CD4-positive, alpha-beta T cell treated with Interleukin-1 beta for 1 hour (primary cell): ENCODE measurements at places on chromosomes 3 and 15.

DNA sequence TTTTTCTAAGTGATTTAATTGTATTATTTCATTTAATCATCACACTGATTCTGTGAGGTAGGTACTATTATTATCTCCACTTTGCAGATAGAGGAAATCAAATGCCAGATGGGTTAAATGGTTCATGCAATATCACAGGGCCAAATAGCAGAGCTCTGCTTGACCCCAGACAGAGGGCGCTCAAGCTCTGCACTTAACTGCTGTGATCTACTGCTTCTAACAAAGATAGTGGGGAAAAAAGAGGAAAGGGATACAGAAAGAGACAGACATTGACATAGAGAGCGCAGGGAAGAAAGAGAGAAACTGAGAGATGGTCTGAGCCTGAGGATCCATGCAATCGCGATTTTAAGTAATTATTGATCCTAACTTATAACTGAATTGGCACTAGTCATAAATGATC, 279.1 kb upstream of the THRB start:
- DNase-seq, result no peak

DNA sequence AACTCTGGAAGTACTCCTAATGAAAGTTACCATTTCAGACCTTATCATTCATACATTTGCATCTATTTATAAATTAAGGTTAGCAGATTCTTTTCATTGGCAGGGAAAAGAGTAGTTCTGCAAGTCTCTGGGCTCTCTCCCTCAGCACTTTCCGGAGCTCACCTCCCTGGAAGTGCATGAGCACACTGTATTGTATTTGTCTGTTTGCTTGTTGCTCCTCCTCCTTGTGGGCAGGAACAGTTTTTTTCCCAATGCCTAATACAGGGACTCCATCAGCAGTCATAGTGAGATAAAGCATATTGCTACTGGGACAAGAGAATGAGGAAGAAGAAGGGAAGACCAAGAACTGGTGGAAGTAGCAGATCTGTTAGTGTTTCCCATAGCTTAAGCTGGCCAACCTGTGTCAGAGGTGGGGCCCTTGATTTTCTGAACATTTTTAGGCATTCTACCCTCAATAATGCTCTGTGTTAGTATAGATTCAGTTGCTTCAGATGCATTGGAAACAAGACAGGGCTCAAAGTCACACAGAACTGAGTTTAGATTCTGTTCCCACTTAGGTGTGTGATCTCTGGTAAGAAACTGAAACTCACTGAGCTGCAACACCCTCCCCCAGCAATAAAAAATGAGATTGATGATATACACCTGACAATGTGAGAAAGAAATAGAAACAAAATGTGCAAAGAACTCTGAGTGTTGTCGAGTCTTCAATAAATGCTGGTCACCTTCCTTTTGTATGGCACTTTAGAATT, 407.8 kb downstream of the TUSC7 start:
- DNase-seq, result no peak

GRCh38 chr15:95227235-95227634, 995.9 kb downstream of the MCTP2 start:
- DNase-seq, result no peak

DNA sequence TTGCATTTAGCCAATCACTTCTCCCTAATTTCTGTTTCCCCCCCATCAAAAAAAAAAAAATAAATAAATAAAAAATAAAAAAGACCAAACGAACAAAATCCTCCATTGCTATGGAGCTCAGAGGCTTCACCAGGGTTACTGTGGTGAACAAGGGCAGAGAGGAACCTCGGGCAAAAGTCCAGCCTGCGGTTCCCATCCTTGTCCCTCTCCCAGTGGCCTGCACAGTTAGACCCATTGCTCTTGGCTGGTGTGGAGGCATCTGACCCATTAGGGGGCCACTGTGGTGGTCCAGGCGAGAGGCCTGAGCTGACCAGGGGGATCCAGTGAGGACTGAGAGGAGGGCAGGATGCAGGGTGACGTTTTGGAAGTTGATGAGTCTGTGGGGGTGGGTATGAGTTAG, 18.8 kb downstream of the CORO2B start:
- DNase-seq, result no peak

DNA sequence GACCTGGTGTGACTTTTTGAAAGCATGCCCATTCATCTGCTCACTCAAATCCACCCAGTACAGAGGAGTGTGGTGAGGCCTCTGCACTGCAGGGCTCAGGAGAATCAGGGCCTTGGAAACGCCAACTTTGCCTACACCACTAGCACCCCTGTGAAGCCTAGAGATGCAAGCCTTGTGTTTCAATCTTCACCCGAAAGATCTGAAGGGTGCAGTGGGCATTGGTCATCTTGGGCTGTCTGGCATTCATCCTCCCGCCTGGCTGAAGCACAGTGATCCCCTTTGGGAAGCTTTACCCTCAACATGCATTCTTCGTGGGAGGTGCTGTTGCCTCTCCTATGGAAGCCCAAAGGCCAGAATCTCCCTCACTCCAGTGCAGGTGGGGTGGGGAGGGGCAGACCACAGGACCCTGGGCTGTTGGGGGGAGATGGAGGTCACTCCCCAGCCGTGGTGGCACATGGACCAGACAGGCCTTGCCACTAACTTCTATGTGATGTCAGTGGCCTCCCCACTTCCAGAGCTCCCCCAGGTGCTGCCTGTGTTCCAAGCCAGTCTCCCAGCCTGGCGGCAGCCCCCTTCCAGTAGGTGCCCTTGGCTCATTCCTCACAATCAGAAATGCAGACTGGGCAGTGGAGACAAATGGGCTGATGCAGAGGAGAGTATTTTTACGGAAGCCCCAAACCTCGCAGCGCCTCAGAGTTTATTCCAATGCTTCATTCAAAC, 92.5 kb downstream of the ADAMTS17 start:
- DNase-seq, result no peak

- DNase-seq, result no peak
These were observed 10.9 kb upstream of the MESP1 start for GRCh38 chr15:89761929-89762328.

DNA sequence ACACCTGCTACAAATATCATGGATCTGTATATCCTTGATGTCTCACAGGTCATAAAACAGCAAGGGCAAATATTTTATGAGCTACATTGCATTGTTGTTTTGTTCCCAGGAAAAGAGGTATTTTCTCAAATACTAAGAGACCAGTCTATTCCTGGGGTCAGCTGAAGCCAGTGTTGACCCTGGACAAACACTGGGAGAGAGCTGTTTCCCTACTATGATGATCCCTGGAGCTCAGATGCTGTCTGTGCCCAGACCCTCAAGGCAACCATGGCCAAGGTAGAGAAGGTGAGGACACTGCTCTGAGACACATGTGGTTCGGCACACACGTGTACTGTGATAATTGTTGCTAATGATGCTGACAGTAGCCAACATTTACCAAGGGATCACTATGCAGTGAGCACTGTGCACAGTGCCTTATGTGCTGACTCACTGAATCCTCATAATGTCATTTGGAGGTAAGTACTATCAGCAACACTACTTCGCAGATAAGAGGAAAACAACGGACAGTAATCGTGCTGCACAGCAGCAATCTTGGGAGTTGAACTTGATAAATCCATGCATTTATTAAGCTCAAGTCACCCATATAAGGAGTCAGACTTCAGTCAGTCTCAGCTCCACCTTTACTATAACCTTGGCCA, 943.6 kb downstream of the FHIT start:
- DNase-seq, result no peak

GRCh38 chr3:124283652-124284023, 291.7 kb upstream of the ROPN1 start:
- DNase-seq, result no peak

- DNase-seq, result no peak
These were observed 225.4 kb downstream of the MEIS2 start for GRCh38 chr15:36874930-36875329.

DNA sequence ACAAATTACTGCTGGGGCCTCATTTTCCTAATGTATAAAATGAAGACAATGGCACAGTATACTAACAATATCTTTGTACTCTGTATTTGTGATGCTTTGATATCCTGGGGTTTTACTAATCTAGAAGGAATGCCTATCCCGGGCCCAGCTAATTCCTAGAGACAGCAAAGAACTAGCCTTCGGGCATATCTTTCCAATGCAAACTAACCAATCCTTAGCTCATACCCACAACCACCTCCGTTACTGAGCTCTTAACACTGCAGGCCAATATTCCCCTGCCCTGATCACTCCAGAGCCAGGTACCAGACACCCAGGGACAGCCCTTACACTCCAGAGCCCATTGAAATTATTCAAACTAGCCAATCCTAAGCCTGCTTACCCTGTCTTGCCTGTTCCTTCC, 309.0 kb downstream of the ULK4 start:
- no peak for DNase-seq

DNA sequence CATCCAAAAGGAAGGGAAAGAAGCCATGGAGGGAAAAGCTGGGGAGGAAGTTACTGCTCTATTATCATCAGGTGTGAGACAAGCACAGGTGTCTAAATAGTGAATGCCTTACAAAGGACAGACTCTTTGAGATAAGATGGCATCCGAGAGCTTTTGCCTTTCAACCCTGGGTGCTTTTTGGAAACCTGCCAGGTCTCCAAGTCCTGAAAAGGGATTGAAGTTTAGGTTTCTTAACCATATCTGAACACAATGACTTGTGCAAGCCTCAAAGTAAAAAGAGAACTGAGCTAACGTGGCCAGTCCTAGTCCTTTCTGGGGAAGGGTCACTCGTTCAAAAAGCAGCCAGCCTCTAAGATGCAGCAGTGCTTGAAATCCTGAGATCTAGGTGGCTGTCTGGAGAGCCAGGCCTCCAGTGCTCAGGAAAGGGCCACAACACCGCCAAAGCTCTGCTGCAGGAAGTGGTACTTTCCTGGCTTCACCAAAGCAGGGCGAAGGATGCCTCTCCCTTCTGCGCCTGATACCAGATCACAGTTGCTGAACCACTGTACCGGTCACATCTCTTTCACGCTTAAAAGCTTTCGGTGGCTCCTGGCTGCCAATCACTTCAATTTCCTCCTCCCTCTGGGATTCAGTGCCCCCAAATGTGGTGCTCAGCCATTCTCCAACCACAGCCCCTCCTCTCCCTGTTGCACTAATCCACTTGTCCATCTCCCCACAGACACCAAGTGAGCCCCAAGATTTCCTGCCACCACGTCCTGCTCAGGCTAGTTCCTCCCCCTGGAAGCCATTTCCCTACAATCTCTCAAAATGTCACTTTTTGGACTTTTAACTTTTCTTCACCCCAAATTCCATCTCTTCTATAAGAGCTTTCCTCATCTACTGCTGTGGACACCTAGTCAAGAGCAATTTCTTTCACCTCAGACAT, 104.1 kb upstream of the LPP start:
- peak; percentile 40 for DNase-seq

- DNase-seq, result no peak
These were observed 57.8 kb downstream of the RIOX2 start for GRCh38 chr3:97914388-97914787.

DNA sequence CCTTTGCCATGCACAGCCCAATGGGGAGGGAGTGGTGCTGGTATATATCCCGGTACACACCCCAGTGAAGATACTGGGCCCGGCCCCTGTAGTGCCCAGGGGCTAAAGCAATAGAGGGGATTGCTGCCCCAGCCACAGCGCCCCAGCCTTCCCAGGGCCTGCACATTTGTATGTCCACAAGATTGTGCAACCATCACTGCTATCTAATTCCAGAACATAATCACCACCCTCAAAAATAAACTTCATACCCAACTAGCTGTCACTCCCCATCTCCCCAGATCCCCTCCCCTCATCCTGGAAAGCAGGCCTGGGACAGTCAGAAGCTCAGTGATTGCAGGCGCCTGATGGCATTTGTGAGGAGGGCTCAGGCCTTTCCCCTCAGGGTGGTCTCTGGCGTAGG, 13.5 kb downstream of the GNAI2 start:
- DNase-seq, result no peak

DNA sequence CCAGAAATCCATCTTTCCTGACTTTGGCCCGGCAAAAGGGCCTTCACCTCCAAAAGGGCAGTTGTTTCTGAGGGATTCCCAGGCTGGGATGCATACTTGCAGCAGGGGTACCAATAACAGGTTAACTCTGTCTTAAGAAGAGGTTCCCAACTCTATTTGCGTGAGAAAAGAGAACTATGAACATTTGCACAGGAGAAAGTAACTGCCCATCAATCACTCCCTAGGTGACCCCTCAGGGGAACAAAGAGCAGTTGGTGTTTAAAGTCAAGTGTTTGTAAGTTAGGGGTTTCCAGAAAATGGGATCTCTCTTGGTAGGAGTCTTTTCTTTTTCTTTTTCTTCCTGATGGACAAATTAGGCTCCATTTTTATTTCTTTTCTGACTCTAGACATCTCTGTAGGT, 97.3 kb downstream of the EPHB1 start:
- no peak for DNase-seq

- DNase-seq, result no peak
These were observed 292.0 kb downstream of the PLCL2 start for GRCh38 chr3:17176757-17177156.

DNA sequence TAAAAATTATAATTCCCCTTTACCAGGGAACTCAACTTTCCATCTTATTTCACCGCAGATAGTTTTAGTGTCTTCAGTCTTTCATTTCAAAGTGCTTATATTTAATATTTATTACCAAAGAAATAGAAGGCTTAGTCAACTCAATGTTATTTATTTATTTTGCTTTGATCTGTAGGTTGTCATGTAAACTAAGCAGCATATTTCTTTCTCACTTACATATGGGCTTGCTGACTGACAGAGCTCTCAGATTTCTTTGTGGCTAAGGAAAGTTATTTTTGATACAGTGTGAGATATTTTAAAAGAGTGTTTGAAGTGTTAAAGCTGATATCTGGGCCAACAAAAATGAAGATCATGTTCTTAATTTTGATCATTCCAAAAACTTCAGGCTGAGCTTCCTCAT, 331.4 kb downstream of the ROBO1 start:
- DNase-seq, result no peak

DNA sequence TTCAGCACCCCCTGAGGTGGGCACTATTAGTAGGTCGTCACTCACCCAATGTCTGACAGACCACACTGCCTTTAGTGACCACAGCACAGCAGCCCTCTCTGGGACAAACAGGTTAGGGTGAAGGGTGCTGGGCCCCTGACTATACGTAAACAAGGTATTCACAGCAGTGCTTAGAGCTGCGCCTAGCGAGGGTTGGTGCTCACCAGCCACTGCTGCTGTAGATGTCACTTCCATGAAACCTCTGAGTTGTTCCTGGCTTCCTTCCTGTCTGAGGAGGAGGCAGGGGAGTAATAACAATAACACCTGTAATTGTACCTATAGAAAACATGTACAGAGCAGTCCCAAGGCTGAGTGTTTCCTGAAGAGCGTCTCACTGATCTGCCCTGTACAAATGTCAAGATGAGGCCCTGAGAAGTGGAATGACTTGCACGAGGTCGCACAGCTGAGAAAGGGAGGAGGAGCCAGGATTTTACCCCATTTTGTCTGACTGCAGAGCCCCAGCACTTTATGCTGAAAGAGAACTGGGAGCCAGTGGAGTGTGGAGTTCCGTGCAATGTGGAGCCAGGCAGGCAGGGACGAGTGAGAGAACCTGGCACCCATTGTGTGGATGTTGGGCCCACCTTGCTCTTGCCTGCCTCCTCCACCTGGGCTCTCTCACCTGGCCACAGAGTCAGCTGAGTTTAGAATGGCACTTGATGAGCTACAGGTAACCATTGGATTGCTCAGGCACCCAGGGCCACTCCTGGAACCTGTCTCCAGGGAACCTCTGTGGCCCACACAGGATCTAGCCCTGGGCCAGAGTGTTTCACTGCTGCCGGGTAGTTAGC, 93.8 kb downstream of the DNAJB8 start:
- no peak for DNase-seq

- DNase-seq, result peak; percentile 11
These were observed 45.7 kb downstream of the WDR76 start for GRCh38 chr15:43872416-43873020.
